IPS-NIHi11 (cell line): ENCODE measurements at places on chromosomes 3 and 15.

- DNase-seq, result no peak
Observed at GRCh38 chr3:183287301-183287971, 34.4 kb downstream of the B3GNT5 start.

GRCh38 chr3:29436612-29437323 lies 155.9 kb downstream of the RBMS3 start:
- DNase-seq, result no peak

- DNase-seq, result peak; percentile 28
Observed at GRCh38 chr3:86695752-86696151, 295.2 kb downstream of the VGLL3 start.

DNA sequence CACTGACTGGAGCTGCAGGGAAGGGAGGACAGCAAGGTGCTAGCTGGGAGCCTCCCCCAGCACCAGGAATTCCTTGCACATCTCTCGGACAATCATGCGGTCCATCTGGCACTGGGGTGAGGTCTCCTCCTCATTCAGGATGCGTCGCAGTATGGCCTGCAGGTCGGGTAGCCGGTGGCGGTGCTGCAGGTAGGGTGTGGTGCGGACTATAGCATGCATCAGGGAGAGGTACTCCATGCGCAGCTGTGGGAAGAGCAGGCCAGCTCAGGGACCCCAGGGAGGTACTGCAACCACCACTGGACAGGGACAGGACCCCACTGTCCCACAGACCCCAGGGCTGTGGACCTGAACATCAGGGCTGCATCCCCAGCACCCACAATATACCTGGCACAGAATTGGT lies 11.2 kb downstream of the NCKIPSD start:
- DNase-seq, result no peak

GRCh38 chr15:57272771-57273357 lies 103.4 kb upstream of the CGNL1 start:
- DNase-seq, result no peak

- peak; percentile 69 for DNase-seq
Observed at GRCh38 chr3:179037351-179037750, 34.3 kb downstream of the ZMAT3 start.

- no peak for DNase-seq
Observed at GRCh38 chr3:82186017-82186416, 424.6 kb upstream of the GBE1 start.

DNA sequence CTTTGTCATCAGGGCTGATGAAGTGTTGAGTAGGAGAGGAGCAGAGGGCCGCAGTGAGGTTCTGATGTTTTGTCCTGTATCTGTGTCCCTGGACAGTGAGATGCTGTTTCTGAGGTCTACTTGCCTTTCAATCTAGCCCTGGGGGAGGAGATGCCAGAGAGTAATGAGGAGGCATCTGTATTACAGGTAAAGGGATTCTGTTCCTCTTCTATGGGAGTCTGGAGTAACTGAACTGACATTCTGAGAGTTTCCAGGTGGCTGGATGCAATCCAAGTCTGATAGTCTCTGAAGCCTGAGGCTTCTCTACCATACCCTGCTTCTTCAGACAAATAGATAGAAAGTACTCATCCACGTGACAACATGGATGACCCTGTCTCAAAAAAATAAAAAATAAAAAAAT lies 60.9 kb downstream of the IL12A start:
- DNase-seq, result no peak

DNA sequence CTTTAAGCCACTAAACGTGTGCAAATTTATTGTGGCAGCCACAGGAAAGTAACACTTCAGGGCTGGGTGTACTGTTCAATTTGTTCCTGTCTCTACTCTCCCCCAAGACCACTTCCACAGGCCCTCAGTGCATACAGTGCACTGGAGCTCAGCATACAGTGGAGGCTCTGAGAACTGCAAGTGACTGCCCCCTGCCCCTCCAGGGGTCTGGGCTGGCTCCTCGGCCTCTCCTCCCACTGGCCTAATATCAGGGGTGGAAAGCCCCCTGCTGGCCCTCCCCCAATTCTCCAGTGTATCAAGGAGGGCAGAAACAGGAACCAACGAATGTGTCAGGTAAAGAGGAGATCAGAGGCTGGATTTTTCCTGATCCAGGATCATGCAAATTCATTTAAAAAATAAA lies 19.9 kb upstream of the HEG1 start:
- DNase-seq, result peak; percentile 72

- DNase-seq, result no peak
Observed at GRCh38 chr15:33155691-33156420, 38.7 kb downstream of the FMN1 start.

- DNase-seq, result peak; percentile 69
Observed at GRCh38 chr3:184230603-184231528, 1.5 kb downstream of the VWA5B2 start.

GRCh38 chr3:194401868-194402329 lies 2.8 kb upstream of the GP5 start:
- DNase-seq, result no peak

DNA sequence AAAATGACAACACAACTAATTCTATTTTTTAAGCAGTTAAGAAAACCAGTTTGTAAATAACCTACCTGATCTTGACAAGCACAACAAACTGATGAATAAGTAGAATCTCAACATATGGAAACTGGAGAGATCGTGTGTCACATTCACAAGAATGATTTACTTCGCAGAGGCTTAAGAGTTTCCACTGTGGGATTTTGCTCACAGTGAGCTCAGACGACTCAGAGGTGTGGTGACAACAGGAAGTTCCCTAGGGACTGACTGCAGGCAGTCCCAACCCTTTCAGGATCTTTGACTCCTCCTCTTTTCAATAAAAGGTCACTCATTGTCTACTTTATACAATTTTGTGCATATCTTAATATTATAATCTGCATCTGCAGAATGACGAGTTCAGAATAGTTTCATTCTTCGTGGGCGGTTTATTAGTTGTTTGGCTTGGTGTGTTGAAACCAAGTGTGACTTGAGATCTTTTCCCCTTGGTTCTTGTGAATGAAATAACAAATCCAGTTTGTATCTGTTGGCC lies at the start of gene LIPH:
Gene LIPH (minus strand): TSS at position 231 of the 520 bp plus-strand sequence. CDS start 117 bp downstream, at position 114.
- DNase-seq, result peak; percentile 48

DNA sequence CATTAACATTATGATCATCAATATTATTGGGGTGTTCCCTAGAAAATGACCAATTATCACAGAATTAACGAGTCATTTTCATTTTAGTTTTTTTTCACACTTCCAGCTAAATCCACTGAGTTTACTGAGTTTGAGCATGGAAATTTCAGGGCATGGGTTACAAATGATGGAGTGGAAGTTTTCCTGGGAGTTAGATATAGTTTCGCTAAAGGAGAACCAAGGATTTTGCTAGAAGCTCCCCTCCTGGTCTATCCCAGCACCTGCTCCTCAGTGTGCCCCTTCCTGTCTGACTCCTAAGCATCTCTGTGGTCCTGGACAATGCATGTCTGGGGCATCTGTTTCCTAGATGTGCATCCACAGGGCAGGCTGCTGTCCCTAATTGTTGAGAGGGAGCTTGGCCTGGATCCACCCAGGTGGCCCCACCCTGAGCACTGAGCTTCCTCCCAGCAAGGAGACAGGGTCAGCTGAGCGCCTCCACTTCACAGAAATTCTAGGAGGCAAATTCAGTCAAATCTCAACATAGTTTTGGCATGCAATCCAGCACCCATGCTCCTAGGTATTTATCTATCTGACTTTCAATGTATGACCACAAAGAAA lies 102.3 kb upstream of the GOLGA6L6 start:
- no peak for DNase-seq

GRCh38 chr3:165455793-165456192 lies 259.6 kb upstream of the SLITRK3 start:
- DNase-seq, result no peak

- DNase-seq, result no peak
Observed at GRCh38 chr3:173893835-173894234, 496.3 kb downstream of the NLGN1 start.

GRCh38 chr3:38349684-38350359 lies 3.2 kb downstream of the XYLB start:
- no peak for DNase-seq

DNA sequence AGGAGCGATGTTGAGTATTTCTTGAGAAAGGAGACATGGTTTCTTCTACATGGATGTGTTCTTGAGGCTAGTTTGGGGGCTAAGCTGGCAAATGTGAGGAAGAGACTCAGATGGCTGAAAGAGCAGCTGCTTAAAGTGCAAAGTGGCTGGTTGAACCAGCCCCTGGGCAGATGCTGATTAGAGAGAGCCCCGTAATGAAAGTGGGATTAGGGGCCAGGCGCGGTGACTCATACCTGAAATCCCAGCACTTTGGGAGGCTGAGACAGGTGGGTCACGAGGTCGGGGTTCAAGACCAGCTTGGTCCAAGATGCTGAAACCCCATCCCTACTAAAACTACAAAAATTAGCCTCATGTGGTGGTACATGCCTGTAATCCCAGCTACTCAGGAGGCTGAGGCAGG lies 75.0 kb upstream of the GCNT3 start:
- no peak for DNase-seq

DNA sequence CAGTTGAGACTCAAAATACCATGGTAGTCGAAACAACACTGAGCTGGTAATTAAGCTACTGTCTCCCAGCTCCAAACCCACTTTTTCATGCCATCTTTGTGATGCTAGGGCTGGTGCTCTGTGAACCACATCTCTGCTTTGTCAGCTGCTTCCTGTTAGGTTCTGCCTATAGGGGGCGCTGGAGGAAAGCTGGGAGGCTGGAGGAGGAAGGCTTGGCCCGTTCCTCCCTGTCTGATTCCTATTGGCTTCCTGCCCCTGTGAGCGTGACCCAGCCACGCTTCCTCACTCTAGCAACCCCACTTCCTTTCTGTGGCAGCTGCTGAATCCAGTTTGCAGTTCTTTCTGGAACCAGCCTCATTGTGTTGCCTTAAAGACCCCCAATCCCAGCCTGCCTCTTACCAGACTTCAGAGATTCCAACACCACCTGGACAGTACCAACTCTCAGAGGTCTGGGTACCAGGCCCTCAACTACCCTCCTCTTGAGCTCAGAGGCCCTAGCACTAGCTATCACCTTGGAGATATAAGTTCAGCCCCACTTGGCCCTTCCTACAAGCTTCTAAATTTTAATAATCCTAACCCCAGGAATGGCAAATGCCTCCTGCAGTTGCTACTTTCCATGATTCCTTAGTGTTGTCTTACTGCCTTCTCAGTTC lies 120.9 kb downstream of the ERC2 start:
- peak; percentile 80 for DNase-seq

GRCh38 chr3:46890132-46890531 lies 12.6 kb downstream of the PTH1R start:
- DNase-seq, result no peak

- DNase-seq, result no peak
Observed at GRCh38 chr3:160605315-160605714, 39.9 kb upstream of the KPNA4 start.

- DNase-seq, result no peak
Observed at GRCh38 chr3:9553948-9554513, 409 bp upstream of the LHFPL4 start.

- DNase-seq, result no peak
Observed at GRCh38 chr3:44186111-44186672, 55.5 kb upstream of the TOPAZ1 start.

DNA sequence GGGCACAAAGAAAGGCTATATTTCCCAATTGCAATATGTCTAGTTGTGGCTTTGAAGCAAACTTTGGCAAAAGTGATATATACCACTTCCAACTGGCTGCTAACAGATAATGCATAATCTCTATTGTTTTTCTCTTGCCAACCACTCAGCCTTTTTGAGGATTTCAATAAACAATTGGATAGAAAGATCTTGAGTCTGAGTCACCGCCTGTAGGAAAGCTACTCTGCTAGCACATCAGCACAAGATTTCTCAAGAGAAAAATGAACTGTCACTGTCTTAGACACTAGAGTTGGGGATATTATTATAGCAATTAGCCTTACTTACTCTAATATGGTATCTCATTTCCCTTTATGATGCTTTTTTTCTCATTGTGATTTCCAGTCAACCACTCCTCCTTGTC lies 119.7 kb downstream of the SST start:
- DNase-seq, result no peak

- DNase-seq, result no peak
Observed at GRCh38 chr15:25094519-25094918, 139.7 kb downstream of the SNRPN start.

GRCh38 chr3:194739498-194740284 lies 54.0 kb downstream of the FAM43A start:
- DNase-seq, result no peak

- no peak for DNase-seq
Observed at GRCh38 chr3:194522579-194523046, 35.8 kb upstream of the ATP13A3 start.

DNA sequence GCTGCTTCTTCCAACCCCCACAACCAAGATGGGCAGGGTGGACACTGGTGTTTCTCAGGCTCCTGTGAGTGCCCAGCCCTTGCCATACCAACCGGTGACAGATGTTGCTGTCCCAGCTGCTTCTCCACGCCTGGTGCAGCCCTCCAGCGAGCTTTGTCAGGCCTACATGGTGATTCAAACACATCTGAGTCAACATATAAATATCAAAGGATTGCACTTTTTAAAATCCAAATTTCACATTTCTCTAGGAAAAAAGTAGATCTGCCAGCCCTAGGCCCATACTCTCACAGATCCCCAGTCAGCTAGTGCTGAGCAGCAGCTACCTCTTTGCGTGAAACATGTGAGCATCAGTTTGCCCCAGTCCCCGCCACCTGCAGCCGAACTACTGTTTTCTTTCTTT lies 52.7 kb downstream of the RPN1 start:
- no peak for DNase-seq

- no peak for DNase-seq
Observed at GRCh38 chr15:23854912-23855659, 168.0 kb upstream of the NDN start.

GRCh38 chr3:119219069-119219468 lies 21.6 kb downstream of the B4GALT4 start:
- no peak for DNase-seq

DNA sequence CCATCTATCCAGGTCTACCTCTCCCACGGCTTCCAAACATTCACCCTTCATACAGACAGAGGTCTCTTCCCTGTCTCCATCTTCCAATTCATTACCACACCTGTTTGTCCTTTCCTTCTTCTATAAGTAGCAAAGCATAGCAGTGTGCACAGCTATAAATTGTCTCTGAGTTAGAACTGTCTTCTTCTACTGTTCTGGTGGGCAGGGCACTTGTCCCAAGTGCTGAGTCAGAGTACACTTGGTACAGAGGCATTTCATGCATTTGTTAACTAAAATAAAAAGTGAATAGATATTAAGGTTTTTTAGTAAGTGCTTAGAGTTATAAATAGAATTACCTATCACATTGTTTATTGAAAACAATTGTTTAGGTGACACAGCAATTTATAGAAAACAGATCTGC lies 150.1 kb upstream of the CCDC54 start:
- no peak for DNase-seq

DNA sequence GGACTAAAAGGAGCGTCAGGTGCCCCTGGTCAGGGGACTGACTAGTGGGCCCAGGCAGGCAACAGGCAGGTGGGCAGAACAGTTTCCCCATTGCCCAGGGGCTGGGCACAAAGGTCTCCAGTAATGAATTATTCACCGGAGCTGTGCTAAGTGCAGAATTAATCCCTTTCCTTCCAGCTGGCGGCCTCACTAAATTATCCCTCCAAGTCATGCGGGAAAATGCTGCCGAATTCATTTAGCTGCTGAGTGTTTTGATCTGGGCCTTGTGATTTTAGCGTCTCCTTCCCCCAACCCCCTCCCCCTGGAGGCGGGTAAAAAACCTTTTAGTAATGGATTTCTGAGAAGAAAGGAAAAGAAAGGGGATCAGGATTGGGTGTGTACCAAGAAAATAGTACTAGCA lies 47.2 kb downstream of the CCDC33 start:
- DNase-seq, result no peak
